ENCODE measurements at places on chromosomes 5 and 9.
A peak's percentile ranks its signal among the peaks of the same experiment; 100 is the strongest.

DNA sequence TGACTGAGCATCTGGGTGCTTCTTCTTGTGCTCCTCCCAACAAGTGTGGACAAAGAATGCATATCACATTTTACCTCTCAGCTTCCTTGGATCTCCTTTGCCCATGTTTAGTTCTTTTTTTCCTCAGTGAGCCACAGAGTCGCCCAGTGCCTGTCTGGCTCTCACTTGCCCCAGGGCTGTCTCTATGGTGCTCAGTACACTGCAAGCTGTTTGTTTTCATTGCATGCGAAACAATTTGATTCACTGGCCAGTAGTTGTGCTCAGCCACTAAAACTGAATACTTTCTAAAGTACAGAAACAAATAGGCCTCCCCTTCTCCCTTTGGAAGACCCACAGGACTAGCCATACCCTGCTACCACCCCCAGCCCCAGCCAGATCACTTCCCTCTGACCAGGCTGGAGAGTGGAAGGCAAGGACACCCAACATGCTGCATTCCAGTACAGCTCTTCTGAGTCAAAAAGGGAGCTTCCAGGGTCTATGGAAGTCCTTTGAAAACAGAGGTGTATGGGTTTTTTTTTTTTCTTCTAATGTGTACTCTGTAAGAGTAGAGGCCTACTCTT lies 3.8 kb downstream of the LHFPL2 start:
- DNase-seq, result no peak

DNA sequence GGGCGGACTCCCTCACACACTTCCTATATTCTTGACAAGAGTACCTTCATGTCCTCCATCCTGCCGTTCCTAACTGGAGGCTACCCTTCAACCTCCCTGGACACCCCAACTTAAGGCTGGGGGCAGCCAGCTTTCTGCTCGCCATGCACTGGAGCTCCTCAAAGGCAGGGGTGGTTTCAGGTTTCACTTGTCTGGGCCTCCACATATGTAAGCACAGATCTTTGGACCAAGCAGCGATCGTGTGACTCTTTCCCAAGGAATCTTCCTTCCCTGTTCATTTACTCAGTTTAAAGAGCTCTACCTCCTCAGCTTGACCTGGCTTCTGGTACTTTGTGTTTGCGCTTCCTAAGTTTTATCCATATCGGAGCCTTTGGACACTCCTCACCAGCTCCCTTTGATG lies 34.2 kb upstream of the TRPC7 start:
- no peak for DNase-seq

DNA sequence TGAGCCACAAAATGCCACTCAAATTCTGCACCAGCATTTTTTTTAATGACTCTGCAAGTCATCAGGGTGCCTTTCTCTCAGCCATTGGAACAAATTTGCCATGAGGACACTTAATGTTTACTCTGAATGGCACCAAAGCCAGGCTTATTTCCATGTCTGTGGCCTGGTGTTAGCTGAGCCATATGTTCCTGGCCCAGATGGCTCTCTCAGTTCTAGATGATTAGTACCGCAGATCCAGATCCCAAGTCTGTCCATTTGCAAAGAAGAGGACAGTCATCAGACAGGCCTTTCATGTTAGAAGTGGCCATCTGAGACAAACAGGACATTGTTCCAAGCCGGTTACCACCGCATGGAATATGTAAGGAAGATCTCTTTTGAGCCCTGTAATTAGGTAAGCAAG lies 70.3 kb downstream of the INSYN2B start:
- DNase-seq, result no peak

GRCh38 chr9:69421908-69422801 lies 97.1 kb downstream of the ENTREP1 start:
- DNase-seq, result peak; percentile 43

DNA sequence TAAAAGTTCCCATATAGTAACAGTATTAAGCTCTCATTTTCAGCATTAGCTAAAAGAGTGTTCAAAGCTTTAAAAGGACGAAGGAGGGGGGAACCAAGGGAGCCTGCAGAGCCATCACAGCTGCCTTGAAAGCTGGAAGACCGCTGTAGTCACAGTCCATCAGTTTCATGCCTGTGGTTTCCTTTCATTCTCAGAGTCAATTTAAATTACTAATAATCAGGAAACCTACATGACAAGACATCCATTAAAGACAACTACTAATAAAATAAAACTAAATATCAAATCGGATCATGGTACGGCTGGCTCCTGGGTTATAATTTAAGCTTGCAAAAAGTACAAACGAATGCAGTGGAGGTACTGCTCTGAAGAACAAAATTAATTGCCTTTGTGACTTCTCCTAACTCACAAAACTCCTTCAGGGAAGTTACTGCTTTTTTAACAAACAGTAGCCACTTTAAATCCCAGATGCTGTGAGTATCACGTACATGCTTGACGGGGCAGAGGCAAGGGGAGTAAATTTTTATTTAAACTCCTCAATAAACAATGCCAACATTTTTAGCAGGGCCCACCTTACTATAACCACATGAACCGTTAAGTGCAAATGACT lies 213.5 kb downstream of the DENND1A start:
- no peak for DNase-seq

GRCh38 chr9:27668280-27668679 lies 95.0 kb upstream of the C9orf72 start:
- no peak for DNase-seq

Data from SHP77 (cell line).